ENCODE measurements at places on chromosomes 7 and 10. TPM values are rescaled to one million over a fixed set of nuclear protein-coding genes. Genes with fewer than 3 reads are reported as not detected.

DNA sequence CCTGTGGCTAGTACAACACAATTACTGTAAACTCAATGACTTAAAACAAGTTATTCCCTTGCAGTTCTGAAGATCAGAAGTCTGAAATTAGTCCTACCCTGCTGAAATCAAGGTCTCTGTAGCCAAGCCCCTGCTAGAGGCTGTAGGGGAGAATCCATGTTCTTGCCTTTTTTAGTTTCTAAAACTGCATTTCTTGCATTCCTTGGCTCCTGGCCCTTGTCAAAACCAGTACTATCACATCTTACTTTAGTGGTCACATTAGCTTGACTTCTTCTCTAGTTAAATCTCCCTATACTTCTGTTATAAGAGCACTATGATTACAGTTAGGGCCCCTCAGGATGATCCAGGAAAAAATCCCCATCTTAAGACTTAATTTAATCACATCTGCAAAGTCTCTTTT is 567.0 kb downstream of the GFRA1 start:
- DNase-seq = no peak

GRCh38 chr10:78491812-78492211 is 458.1 kb downstream of the RPS24 start:
- no peak for DNase-seq

- no peak for DNase-seq
Observed at GRCh38 chr7:150322114-150322832, 882 bp upstream of the LRRC61 start.

PDE6C gene
- 0.58 TPM for polyA plus RNA-seq

NEURL1 gene
- 40.5 TPM for polyA plus RNA-seq

Data from forelimb muscle (tissue), 1 donor.